ENCODE measurements at places on chromosomes 16 and 17.

- no peak for DNase-seq
Observed at GRCh38 chr16:53309457-53309856, 124.8 kb upstream of the RBL2 start.

DNA sequence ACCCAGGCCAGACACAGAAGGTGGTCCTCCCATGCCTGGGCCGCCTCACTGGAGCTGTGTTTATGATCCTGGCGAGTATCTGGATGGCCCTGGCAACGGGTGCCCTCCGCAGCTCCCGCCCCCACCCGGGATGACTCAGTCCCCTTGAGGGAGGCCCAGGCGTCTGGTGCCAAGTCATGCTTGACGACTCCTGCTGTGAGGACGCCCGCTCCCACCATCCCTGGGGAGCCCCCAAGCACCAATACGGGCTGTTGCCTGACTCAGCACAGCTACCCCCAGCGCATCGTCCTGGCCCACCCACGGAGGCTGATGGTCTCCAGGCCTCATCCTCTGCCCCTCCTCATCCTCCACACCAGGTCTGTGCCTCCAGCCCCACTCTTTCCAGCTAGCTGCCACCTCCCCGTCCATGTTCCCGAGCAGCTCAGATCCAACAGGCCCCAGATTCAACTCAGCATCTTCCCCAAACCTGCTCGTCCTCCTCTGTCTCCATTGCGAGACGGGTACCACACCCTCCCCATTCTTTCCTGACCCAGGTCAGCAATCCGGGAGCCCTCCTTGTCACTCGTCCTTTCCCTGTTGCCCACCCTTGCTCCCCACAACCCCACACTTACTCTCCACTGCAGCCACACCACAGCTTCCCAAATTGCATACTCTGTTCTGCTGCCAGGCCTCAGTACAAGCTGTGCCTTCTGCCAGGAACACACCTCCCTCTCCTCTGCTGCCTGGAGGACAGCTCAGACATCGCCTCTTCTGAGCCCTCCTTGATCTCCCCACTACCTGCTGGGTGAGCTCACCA is 2.6 kb downstream of the CAMKK1 start:
- DNase-seq: peak; percentile 46

GRCh38 chr17:35726953-35727460 is 4.4 kb upstream of the RASL10B start:
- no peak for DNase-seq

- no peak for DNase-seq
Observed at GRCh38 chr17:57257195-57257894, 1.0 kb downstream of the MSI2 start.

GRCh38 chr17:47095268-47095667 is 93.8 kb downstream of the CDC27 start:
- DNase-seq: no peak

GRCh38 chr17:75876938-75877751 is 1.2 kb downstream of the TRIM47 start:
- no peak for DNase-seq

DNA sequence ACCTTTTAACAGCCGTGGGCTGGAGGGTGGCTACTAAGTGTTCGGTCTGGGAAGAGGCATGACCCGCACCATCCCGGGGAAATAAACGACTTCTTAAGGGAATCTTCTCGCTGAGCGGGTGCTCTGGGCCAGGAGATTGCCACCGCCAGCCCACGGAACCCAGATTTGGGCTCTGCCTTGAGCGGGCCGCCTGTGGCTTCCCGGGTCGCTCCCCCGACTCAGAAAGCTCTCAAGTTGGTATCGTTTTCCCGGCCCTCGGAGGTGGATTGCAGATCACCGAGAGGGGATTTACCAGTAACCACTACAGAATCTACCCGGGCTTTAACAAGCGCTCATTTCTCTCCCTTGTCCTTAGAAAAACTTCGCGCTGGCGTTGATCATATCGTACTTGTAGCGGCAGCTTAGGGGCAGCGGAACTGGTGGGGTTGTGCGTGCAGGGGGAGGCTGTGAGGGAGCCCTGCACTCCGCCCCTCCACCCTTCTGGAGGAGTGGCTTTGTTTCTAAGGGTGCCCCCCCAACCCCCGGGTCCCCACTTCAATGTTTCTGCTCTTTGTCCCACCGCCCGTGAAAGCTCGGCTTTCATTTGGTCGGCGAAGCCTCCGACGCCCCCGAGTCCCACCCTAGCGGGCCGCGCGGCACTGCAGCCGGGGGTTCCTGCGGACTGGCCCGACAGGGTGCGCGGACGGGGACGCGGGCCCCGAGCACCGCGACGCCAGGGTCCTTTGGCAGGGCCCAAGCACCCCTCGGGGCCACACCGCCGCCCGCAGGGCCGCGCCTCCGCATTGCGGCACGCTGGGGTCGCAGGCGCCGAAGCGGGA is 3.6 kb upstream of the CBX4 start:
- DNase-seq: peak; percentile 26

DNA sequence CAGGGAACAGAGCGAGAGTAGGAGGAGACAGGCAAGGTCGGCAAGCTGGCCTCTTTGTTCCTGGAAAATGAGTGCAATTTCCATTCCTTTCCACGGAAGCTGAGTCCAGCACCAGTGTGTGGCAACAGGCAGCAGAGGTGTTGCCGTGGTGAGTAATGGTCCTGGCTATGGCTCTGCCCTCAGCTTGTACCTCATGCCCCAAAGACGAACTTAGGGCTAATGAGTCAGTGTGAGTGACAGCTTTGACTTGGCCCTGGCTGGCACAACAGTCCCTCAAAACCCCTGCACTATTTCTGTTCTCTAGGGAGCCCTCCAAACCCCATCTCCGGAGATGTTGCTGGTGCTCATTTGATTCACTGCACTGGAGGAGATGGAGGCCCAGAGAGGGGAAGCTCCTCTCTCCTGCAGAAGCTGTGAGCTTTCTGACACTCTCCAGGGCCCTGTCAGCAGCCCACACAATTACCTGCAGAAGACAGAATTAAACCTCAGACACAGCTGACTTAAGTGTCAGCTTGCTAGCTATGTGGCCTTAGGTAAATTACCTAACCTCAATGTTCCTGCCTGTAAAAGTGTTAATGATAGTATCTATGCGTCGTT is 129.9 kb downstream of the TMEM132E start:
- no peak for DNase-seq

DNA sequence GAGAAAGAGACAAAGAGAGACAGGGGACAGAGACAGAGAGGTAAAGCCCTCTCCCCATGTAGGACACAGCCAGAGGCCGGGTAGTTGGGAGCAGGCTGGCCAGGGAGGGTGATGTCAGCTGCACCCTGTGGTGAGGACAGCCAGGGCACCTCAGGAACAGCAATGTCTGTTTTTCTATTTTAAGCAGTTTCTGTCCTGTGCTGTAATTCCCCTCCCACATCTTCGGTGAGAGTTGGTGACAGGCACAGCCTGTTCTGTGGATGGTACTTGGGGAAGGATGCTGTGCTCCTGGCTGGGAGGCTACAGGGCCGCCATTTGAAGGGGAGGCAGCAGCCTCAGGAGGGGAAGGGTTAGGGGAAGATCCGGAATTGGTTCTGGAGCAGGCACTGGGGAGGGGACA is 163.5 kb downstream of the SDK2 start:
- DNase-seq: no peak

- no peak for DNase-seq
Observed at GRCh38 chr16:68079626-68080344, 5.4 kb upstream of the NFATC3 start.

DNA sequence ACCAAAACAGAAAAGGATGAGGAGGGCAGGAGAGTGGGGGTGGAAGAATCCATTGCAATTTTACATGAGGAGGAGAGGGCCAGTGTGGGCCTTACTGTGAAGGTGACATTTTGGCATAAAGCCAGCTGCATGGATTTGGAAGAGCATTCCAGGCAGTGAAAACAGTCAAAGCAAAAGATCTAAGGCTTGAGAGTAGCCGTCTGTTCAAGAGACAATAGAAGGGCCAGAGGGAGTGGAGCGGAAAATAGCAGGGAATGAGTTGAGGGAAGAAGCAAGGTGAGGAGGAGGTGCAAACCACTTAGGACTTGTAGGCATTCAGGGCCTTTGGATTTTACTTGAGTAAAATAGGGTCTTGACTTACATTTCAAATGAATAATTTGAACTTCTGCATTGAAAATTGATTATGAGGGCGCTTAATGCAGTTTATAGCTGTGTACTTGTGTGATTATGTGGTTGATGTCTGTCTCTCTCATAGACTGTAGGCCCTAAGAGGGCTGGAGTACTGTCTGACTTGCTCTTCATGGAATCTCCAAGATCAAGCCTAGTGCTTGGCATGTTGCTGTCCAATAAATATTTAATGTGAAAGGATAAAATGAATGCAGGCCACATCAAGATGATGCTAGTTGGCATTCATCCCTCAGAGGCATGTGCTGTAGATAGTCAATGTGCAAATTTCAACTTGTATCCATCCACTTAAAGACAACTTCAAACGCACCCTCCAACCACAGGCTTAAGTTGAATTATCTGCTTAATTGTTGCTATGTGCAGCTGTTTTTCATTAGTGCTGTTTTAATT is 772.1 kb upstream of the RBFOX1 start:
- no peak for DNase-seq

DNA sequence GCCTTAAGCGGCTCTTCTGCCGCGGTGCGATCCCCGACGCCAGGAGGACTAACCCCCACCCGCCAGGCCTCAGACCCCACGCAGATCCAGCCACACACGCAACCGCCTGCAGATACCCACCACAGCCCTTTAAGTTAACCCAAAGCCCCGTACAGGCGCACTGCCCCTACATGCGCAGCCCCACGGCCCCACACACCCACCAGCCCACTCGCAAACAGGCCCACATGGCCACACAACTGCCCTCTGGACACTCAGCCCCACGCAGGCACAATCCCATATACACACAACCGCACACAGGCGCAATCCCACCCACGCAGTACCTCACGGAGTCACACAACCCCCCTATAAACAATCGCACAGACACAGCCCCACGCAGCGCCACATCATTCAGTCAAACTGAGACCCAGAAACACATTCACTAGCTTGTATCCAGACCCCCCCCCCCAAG is 41.7 kb downstream of the RAI1 start:
- DNase-seq: no peak

- no peak for DNase-seq
Observed at GRCh38 chr16:85840801-85841200, 41.3 kb downstream of the COX4I1 start.

DNA sequence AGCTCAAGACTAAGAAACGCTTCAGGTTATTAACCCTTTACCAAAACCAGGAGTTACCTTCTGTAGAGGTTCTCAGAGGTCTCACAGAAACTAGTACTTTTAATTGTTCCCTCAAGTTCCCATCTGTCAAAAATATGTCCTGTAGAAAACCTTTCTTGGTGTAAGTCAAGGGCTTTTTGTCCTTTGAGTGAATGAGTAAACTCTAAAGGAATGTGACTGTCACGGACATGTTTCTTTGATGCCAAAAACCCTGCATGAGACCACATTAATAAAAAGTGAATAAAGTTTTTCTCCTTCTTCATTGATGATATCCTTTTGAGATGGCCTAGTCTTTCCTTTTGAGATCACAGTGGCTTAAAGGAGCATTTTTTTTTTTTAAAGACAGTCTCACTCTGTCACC is 102.9 kb downstream of the NLK start:
- no peak for DNase-seq

Data from NCI-H345 (cell line).